GM10248 (cell line): ENCODE measurements at places on chromosomes 2 and 18.

GRCh38 chr2:28661589-28662001 is 90.0 kb upstream of the PPP1CB start:
- no peak for DNase-seq

DNA sequence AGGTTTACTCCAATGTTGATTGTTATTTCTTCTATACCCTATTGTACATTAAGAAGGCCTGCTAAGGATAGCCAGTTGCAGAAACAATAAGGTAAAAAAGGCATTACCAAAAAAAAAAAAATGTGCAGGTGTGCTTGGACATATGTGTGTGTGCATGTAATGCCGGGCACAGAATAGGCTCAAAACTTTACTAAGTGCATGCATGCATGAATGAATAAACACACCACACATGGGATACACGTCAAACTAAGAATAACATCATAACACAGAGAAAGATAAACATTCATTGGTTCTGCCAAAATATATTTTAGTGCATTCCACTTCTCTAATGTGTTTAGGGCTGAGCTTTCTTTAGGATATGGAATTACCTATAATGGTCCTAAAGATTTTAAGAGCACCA is 298.2 kb downstream of the TCF4 start:
- no peak for DNase-seq

DNA sequence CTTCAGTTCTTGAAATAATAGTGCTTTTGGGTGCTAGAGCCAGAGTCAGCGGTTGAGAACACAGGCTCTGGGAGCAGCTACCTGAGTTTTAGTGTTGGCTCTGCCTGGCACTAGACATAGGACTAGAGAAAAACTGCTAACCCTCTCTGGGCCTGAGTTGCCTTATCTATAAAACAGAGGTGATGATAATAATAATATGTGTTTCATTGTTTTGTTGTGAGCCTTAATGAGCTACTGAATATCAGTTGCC is 391.7 kb downstream of the PTPRM start:
- no peak for DNase-seq

DNA sequence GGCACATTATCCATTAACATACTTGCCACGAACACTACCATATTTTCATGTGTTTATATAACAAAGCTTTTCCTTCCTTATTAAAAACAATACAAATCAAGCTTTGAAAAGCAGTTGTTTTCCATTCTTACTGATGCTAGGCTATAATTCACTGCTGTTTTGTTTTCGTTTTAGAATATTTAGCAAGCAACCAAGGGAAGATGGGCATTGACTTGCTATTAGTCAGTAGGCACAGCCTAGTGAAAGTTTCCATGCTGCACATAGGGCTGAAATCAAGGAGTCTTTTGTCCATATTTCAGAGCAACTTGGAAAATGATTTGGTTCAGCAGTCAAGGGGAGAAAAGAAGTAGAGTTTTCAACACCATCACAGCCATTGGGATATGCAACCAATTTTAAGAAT is 31.3 kb downstream of the BCL2 start:
- DNase-seq: no peak

- DNase-seq: no peak
These were observed 2.6 kb upstream of the PTPN2 start for GRCh38 chr18:12886498-12887126.

- DNase-seq: no peak
These were observed 276.4 kb downstream of the RPIA start for GRCh38 chr2:88967844-88968243.

DNA sequence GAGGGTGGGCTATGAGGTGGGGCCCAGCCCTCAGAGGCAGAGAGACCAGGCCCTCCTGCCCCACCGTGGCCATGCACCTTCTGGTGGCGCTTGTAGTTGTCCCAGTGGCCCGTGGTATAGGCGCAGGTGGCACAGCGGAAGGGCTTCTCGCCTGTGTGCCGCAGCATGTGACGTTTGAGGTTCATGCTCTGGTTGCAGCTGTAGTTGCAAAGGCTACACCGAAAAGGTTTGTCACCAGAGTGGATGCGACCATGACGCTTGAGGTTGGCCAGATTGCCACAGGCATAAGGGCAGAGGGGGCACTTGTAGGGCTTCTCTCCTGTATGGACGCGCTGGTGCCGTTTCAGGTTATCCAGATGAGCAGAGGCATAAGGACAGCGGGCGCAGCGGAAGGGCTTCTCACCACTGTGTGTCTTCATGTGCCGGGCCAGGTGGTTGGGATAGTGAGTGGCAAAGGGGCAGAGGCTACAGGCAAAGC is 2.9 kb downstream of the ZNF513 start:
- no peak for DNase-seq

- DNase-seq: no peak
These were observed 9.7 kb downstream of the TCF23 start for GRCh38 chr2:27158468-27158867.

- no peak for DNase-seq
These were observed 422.5 kb downstream of the LPIN1 start for GRCh38 chr2:12168791-12169388.

DNA sequence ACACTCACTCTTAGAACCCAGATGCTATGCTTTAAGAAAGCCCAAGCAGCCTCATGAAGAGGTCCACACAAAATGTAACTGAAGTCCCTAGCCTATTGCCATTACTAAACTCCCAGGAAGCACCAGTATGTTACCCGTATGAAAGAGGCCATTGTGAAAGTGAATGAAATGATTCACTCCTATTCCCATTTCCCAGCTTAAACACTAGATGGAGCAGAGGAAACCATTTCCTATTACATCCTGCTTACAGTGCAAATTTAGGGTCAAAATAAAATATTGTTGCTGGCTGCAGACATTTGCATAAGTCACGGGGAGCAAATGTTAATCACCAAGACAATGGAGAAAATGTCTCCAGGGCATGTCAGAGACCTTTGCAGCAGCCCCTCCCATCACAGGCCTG is 989.7 kb upstream of the CRIM1 start:
- no peak for DNase-seq

GRCh38 chr18:51513517-51513916 is 316.0 kb upstream of the MEX3C start:
- no peak for DNase-seq

DNA sequence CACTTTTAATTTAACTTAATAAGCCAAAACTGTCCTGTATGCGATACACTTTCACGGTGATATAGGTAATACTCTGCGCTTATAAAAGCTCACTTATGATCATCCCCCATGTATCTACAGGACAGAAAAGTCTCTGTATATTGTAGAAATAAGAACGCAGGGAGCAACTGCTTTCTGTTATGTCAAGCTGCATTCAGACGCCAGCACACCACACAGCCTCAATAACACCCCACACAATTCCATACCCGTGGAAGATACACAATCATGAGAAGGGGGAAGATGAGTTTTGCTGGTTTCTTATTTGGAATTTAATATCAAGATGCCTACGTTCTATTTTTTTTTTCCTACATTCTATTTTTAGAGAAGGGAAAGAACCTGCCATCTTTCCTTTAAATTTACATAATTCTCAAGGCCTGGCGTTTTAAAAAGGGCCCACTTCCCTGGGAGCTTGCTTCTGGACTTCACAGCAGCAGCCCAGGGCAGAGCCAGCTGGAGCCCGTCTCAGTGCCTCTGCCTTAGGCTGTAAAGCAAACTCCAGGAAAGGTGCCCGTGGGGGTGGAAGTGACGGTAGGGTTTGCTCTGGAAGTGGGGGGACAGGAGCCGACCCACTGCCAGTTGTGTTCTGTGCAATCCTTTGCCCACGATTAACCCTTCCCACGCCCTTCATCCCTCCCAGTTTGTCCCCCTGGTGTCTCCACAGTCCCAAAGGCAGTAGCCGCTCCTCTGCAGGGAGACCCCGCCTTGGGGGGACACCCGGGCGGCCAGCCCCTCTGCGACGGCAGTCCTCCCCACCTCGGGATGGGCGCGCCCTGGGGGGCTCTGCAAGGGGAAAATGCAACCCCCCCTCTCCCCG is 5.3 kb downstream of the PTGR3 start:
- DNase-seq: no peak

GRCh38 chr2:85734015-85734414 is 19.8 kb upstream of the ATOH8 start:
- no peak for DNase-seq

- DNase-seq: no peak
These were observed 25.2 kb upstream of the SIX3 start for GRCh38 chr2:44916291-44916690.

DNA sequence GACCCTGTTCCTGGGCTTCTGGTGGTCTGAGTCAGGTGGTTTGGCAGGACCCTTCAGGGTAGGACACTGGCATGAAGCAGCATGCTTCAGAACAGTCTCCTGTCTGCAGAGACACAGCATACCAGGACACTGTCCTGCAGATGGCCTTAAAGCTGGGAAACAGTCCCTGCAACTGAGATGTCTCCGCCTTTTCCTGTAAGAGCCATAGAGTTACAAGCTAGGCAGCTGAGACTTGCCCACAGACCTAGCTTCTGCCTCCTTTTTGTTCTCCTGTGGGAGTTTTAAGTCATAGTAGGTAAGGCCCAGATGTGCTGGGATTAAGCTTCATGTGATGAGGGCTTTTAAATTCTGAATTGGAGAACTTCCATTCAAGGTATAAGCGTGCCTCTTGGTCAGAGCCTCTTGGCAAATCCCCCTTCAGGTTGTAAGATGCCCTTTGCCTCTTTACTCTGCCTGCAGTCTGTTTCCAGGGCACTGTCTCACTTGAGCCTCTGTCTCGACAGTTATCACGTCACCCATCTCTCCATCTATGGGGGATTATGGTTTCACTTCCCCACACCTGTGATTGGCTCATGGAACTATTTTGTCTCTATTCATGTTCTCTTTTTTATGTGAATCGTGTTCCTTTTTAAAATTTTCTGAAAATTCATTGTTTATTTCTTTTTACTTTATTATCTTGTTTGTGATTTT is 51.8 kb downstream of the COA5 start:
- DNase-seq: peak; percentile 78

- no peak for DNase-seq
These were observed 3.9 kb downstream of the ABCB11 start for GRCh38 chr2:169027234-169027633.

- no peak for DNase-seq
These were observed 22.5 kb upstream of the NDUFV2 start for GRCh38 chr18:9079818-9080528.

DNA sequence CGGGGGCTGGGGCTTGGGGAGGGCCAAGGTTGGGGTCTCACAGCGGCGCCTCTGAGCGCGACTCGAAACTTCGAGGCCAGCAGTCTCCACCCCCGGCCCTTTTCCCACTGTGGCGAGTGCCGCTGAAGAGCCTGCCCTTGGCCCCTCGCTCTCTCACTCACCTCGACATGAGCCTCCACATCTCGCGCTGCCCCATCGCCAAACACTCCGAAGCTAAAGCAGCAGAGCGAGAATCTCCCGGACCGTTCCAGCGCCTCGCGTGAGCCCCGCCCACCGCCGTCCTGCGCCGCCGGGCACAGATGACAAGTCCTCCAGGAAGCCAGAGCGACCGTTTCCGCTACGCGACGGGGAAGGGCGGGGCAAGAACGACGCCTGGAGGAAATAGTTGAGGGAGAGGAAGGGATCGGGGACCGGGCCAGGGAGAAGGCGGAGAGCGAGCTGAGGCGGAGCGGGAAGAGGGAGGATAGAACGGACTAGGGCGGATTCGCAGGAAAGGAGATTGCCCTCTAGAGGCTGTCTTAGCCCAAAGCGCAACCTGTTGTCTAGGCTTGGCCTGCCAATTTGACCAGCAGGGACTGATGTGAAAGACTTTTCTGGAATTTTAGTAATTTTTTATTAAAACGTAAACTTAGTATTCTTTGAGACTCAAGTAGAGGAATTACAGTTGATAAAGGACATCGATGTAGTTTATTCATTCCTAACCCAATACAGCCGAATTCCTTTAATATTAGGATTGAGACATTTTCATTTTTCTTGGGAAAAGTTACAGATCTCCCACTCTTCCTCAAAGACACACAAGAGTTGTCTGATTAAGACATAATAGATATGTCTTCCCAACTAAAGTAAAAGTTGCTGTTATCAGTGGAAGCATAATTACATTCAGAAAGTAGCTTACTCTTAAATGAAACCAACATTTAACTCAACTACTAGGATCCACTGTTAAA is at the start of gene HIBCH:
Gene HIBCH, minus strand, starts transcription at position 272 of the 944 bp plus-strand sequence. Its CDS starts 76 bp downstream, at position 196.
- DNase-seq: peak; percentile 87

GRCh38 chr2:20419007-20419576 is 27.8 kb upstream of the RHOB start:
- DNase-seq: no peak

- DNase-seq: no peak
These were observed 4.1 kb upstream of the RPIA start for GRCh38 chr2:88687384-88687783.

GRCh38 chr2:136375017-136375901 is 257.3 kb upstream of the CXCR4 start:
- no peak for DNase-seq

GRCh38 chr2:230137902-230138539 is 69.3 kb upstream of the SLC16A14 start:
- no peak for DNase-seq

GRCh38 chr2:55051026-55051866 is 995 bp upstream of the RTN4 start:
- DNase-seq: no peak

DNA sequence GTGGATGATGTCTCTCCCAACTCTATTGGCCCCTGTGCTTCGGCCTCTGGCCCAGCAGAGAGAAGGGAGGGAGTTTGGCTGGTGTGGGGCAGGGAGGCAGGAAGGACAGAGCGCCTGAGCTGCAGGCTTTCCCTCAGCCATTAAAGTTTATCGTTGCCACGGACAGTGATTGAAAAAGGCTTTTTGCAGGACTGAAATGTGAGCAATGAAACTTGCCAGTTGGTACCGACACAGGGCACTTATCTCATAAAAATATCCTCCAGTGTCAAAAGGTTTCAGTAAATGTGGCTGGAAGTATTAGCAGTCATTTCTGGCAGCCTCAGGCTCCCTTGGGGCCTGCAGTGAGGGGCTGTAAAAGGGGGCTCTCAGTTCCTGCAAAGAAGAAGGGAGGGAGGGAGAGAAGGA is 169.2 kb downstream of the GLI2 start:
- DNase-seq: no peak

DNA sequence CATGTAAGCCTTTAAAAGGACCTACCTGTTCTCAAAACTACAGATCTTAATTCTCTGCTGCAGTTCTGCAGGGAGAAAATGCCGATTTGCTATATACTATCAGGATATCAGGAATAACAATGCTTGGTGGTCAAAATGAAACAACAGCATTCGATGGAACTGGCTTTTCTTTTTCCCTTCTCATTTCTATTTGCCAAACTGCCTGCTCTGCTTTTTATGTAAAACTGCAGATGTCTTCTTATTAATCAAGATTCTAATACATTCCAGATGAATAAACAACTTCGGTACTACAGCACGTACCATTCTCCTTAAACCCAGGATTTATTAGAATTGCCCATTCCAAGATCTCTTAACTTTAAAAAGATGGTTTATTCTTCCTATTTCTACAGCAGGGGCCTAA is 100.9 kb downstream of the ZNF521 start:
- DNase-seq: no peak

DNA sequence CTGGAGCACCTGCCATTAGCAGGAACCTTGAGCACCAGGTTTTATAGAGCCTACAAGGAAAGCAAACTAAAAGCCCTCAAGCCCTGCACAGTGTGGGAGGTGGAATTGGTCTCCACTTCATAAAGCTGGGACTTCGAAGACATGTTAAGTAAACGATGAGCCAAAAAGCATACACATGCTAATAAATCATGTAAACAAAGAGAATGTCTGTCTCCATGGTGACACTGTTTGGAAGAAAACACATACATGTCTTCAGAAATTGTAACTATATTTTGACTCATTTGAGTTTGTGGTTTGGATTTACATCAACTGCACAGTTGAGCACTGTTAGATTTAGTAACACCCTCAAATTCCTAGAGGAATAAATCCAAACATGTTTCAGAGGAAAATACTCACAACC is 978.5 kb upstream of the LRRTM1 start:
- no peak for DNase-seq

- DNase-seq: no peak
These were observed 157.2 kb downstream of the FMNL2 start for GRCh38 chr2:152492131-152492530.
